ENCODE measurements at places on chromosomes 1 and 21. TPM values are rescaled to one million over a fixed set of nuclear protein-coding genes. Genes with fewer than 3 reads are reported as not detected.

Gene SV2A
- 16.7 TPM for total RNA-seq

Gene NR1I3
- total RNA-seq = not detected

Gene SGIP1
- 118 TPM for total RNA-seq

Gene TMCC2
- 3.4 TPM for total RNA-seq

Gene BSND
- not detected for total RNA-seq

Gene MXRA8
- total RNA-seq = 440 TPM

Gene APCS
- not detected for total RNA-seq
